ENCODE measurements at places on chromosomes 4 and X. TPM values are rescaled to one million over a fixed set of nuclear protein-coding genes. Genes with fewer than 3 reads are reported as not detected.

Gene MAGEC3
- total RNA-seq, result not detected

Gene PABPC5
- total RNA-seq, result 7.1 TPM

Gene PNCK
- 2.8 TPM for total RNA-seq

Gene TREX2
- 0.60 TPM for total RNA-seq

Gene TCEAL7
- total RNA-seq, result 14.7 TPM

Gene RASL11B
- total RNA-seq, result 8.9 TPM

Gene MAGED1
- 248 TPM for total RNA-seq

Gene PLXNA3
- total RNA-seq, result 10.6 TPM

Gene DAPP1
- total RNA-seq, result 2.0 TPM

Gene CLDN2
- 3.9 TPM for total RNA-seq

Gene SAGE1
- not detected for total RNA-seq

Gene CLGN
- total RNA-seq, result 26.8 TPM

Gene TBX22
- total RNA-seq, result 0.10 TPM

Gene VEGFC
- 2.9 TPM for total RNA-seq

Gene HPGD
- total RNA-seq, result 129 TPM

Gene DGKK
- total RNA-seq, result 0.36 TPM

Gene PITX2
- total RNA-seq, result 99.2 TPM

Gene GPR50
- not detected for total RNA-seq

Gene YY2
- total RNA-seq, result 2.4 TPM

Gene GAGE12F
- not detected for total RNA-seq

Gene MAGEA4
- total RNA-seq, result not detected

Gene UCHL1
- total RNA-seq, result 156 TPM

Gene CT45A2
- not detected for total RNA-seq

Gene PAGE2B
- total RNA-seq, result not detected

Gene TSPAN7
- total RNA-seq, result 12.3 TPM

Gene MAOB
- 47.0 TPM for total RNA-seq

Gene GPC4
- 9.2 TPM for total RNA-seq

Gene GRIA2
- total RNA-seq, result 4.2 TPM

Gene YTHDC1
- total RNA-seq, result 75.4 TPM

Gene TCEANC
- 5.4 TPM for total RNA-seq

Gene TLR6
- total RNA-seq, result 1.1 TPM

Gene NONO
- total RNA-seq, result 330 TPM

Gene MOSPD2
- 21.1 TPM for total RNA-seq

All from hepatocyte (in vitro differentiated cells).